ENCODE measurements at places on chromosomes 13 and 19.
A peak's percentile ranks its signal among the peaks of the same experiment; 100 is the strongest.

DNA sequence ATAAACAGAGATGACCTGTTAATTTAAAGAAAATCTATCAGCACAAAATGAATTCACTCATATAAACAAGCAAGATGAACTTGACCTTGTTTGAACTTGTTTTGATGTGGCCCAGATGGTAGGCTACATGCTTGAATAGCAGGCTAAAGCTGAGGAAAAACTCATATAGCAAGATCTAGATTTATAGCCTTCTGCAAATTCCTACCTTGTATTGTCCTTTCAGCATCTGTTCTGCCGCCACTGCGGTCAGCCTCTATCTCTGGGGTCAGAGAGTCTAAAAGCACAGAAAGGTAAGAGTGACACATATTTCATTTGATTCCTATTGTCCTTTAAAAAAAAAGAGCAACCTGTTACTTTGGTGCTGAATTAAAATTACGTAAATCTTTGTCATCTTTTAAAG is 392.1 kb downstream of the DACH1 start:
- no peak for DNase-seq

DNA sequence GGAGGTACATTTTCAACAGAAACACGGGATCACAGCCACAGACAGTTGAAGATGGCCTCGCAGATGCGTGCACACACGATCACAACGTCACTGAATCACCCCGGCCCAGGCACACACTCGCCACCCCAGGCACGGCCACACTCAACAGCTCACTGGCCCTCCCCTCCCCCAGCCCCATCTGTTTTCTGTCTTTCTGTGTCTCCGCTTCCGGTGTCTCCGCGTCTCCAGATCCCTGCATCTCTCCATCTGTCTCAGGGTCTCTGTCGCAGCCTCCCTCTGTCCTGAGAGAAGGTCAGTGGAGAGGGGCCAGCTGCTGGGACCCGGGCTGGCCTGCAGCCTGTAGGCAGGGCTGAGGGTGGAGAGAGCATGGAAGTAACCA is 3.8 kb upstream of the ATP1A3 start:
- no peak for DNase-seq

- no peak for DNase-seq
These were observed 11.1 kb downstream of the LYL1 start for GRCh38 chr19:13091400-13092157.

DNA sequence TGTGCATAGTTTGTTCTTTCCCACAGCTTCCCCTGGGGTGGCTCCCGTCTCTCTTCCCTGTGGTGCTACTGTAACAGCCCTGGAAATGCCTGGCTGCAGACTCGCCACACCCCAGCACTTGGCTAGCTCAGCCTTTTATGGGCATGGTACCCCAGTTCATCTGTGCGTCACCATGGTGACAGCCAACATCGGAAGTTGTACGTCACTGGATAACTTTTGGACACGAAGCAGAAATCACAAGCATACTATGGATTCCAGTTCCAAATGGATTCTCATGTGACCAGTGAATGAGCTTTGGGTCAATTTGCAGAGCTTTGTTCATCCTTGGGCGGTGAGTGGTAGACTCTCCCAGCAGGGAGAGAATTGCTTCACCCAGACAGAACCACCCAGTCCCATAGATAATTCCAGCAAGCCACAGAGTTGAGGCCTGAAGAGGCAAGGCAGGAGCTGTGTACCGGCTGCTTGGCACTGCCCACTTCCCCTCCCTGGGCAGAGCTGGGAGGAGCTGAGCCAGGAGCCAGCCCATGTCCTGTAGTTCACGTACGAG is 54.4 kb downstream of the COL4A2 start:
- peak; percentile 59 for DNase-seq
